ENCODE measurements at places on chromosomes 12 and 14.
A peak's percentile ranks its signal among the peaks of the same experiment; 100 is the strongest.

DNA sequence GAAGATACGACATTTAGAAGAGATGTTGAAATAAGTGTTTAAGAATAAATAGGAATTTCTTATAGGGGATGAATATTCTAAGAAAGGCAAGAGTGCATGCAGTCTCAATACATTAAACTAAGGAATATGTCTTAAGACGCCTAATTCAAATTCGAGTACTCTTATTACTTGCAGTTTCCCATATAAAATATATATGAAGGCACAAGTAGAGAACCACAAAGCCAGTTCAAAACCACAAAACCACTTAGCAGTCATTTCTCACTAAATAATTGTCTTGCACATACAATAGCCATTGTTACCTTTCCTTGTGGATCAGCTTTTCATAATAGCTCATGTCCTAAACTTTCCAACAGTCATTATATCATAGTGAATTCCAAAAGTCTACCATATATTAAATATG lies 91.0 kb upstream of the MON2 start:
- no peak for DNase-seq

DNA sequence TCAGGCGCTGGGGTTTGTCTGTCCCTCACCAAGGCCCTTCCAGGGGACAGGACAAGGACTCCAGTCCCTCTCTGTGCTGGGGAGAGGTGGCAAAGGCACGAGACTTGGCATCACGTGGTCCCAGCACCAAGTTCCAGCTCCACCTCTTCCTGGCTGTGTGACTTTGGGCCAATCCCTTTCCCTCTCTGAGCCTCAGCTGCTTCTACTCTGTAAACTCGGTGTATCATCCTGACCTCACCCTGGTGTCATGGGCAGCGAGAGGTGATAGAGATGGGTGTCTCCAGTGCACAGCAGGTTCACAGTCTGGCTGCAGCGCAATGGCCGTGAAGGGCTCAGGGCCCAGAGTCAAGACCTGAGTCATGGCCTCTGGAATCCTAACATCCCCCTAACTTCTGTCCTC lies 54.0 kb downstream of the MVK start:
- no peak for DNase-seq

DNA sequence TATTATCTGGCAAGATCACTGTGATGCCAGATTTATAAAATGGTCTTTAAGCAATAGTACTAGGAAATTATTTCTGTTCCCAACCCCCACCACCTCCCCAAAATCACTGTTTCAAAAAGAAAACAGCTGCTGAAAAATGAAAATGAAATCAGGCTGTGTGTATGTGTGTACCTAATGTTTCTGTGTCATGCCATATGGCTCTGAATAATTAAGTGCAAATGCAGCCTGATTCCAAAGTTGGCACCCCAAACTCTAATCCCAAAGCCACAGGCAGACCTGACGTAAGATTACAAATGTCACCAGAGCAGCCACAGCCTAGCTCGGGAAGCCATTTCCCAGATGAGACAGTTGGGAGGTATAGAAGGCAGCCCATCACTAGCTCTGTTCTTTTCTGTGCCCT lies 175.5 kb downstream of the MED13L start:
- no peak for DNase-seq

DNA sequence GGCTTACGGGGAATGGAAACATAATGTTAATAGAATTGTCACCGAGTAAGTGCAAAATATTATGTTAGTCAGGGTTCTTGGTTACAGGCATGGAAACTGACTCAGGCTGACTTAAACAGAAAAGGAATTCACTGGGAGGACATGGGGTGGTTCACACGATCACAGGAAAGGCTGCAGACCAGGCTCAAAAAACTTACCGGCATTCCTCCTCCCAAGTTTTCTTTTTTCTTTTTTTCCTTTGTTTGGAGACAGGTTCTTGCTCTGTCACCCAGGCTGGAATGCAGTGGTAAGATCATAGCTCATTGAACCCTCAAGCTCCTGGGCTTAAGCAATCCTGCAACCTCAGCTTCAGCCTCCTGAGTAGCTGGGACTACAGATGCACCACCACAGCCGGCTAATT lies 11.9 kb upstream of the UBE2N start:
- no peak for DNase-seq

- no peak for DNase-seq
These were observed 17.5 kb upstream of the CELA1 start for GRCh38 chr12:51364001-51364400.

- DNase-seq: no peak
These were observed 294.8 kb upstream of the SOX5 start for GRCh38 chr12:24244231-24244630.

GRCh38 chr12:54060975-54061778 lies 7.5 kb downstream of the HOXC4 start:
- no peak for DNase-seq

- no peak for DNase-seq
These were observed 350.1 kb upstream of the ATP2B1 start for GRCh38 chr12:90058704-90059103.

DNA sequence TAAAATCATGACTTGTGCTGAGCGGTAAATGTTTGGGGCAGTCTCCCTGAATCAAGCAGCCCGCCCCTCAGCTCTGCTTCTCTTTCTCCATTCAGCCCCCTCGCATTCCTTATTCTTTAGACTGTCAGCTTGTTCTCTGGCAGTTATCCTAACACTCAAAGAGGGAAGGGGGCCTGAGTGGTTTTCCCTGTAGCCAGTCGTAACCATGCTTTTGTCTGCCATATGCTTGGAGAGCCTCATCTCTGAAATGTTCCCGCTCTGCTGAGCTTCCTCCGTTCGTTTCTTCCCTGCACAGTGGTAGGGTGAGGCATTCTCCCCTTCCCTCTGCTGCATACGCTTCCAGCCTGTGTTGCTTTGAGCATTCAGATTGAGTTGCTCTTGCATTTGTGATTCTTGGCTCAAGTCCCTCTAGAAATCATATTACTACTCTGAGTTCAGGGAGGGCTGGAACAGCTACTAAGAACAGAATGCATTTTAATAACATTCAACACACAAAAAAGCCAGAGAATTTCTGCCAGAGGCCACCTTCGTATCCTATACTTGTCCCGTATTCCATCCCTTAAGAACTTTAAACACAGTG lies 119.7 kb downstream of the FBXL14 start:
- no peak for DNase-seq

DNA sequence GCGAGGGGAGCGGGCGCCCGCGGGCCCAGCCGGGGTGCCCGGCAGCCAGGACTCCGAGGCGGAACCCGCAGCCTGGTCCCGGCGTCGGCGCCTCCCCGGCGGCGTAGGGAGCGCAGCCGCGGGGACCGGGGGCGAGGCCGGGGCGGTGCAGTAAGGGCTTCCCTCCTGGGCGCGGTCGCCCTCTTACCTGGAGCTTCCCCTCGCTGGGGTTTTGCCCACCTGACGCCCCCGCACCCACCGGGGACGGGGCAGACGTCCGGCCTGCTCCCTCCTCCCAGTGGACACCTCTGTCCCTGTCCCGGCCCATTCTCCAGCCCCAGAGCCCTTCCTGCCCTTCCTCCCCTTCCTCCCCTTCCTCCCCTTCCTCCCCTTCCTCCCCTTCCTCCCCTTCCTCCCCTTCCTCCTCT lies 413 bp upstream of the TUBA1C start:
- DNase-seq: no peak

GRCh38 chr14:73995977-73996378 lies 23.1 kb downstream of the ENTPD5 start:
- no peak for DNase-seq

DNA sequence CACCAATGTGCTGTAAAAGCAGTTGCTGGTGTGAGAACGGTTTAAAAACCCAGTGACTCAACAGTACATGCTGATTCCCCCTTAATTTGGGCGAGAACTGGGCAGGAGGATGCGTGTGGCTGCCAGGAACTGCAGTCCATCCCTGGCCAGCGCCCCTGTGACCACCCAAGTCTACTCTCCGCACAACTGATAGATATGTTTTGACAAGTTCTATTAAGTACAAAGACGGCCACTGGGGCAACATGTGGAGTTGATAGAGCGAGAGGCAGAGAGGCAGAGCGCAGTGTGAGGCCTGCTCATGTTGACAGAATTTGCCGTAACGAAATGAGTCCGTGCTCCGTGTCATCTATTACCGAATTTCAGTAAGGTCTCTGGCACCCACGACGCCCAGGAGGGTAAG lies 855.0 kb downstream of the BCL11B start:
- no peak for DNase-seq

DNA sequence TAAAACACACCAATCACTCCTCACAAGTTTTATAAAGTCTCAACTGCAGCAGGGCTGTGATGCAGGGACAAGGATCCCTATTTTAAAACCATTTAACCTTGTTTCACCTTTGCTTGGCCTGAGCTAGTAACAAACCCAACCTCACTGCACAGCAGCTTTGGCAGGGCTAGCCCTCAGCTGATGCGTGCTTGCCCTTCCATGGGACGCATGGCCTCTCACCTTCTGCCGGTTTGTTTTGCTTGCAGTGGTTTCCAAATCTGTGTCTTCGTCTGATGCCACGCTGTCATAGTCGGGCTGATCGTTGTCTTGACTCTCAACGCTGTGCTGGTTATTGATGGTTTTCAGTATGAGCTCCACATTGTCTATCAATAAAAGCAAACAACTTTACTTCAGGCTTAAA lies 43.3 kb downstream of the GIT2 start:
- DNase-seq: no peak

GRCh38 chr12:23290627-23291330 lies 658.7 kb downstream of the SOX5 start:
- no peak for DNase-seq

DNA sequence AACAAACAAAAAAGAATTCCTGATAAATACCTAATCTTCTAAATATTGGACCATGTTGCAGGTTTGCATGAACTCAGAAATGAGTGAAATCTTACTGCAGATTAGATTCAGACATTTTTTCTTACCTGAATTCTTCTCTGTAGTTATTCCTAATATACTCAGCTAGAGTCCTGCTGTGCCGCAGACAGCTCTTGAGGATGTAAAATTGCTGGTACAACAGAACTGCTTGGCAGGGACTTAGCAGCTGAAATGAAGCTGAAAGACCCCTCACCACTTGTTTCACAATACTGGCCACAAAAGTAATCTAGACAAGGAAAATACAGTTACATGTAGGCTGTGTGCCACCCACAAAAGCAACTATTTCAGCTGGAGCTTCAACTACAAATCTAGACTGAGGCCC lies 48.3 kb upstream of the KICS2 start:
- DNase-seq: no peak

- no peak for DNase-seq
These were observed 7.7 kb downstream of the SETD3 start for GRCh38 chr14:99472937-99473336.

GRCh38 chr14:81314443-81315175 lies 85.5 kb downstream of the STON2 start:
- DNase-seq: no peak

- peak; percentile 80 for DNase-seq
These were observed 54.0 kb downstream of the ZNF641 start for GRCh38 chr12:48296586-48297282.

GRCh38 chr14:31137214-31137889 lies 70.2 kb downstream of the HECTD1 start:
- DNase-seq: no peak

DNA sequence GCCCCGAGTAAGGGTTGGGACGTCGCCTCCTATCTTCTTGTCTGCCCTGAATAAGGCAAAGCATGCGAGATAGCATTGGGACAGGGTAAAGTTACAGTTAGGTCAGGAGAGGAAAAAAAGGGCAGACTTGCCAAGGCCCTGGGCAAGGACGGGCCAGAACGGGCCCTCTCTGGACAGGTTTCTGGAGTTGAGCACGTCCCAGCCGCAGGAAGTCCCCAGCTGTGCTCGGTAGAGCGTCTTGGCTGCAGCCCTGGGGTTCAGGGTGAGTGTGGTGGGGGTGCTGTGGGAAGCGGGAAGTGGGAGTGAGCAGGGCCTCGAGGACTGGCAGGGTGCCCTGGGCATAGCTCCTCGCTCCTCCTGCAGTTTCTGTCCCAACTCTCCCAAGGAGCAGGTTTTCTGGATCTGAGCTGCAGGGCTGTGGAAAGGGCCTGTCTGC lies 5.4 kb downstream of the RPS6KL1 start:
- peak; percentile 60 for DNase-seq

DNA sequence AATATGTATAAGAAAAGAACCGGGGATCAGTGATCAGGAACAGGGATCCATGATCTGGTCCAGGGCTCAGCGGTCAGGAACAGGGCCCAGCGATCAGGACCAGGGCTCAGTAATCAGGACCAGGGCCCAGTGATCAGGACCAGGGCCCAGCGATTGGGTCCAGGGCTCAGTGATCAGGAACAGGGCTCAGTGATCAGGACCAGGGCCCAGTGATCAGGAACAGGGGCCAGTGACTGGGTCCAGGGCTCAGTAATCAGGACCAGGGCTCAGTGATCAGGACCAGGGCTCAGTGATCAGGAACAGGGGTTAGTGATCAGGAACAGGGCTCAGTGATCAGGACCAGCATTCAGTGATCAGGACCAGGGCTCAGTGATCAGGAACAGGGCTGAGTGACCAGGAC lies 56.3 kb downstream of the TMEM121 start:
- DNase-seq: no peak

DNA sequence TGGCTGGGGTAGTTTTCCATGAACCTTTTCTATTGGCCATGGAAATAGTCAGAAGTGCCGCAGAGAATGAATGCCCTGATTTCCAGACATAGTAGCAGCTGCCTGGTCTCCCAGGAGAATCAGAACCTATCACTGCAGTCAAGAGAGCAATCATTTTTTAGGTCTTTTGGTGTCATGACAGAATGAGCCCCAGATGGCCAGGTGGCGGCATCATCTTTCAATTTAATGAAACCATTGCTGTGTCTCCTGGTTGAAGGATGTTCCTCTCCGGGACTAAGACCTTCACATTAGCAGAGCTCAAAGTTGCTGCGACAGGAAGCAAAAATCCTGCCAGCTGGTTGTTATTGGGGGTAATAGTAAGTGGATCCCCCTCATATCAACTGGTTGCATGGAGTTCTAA lies 18.8 kb downstream of the TNFAIP2 start:
- no peak for DNase-seq

DNA sequence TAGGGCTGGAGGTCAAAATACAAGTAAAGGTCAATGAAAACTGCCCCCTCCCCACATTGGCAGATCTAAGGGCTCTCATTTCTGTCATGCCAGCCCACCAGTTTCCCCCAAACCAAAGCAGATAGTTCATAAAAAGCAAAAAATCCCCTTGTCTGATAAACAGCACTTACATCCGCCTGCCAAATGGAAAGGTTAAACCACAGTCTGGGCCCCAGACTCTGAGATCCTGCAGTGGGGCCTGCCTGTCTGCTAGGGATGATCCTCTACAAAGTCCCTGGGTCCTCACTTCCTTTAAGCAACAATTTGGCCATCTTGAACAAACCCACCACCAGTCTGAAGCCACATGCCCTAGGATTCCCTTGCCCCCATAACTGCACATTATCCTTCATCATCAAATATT lies 9.7 kb upstream of the RPS26 start:
- DNase-seq: no peak
